ENCODE measurements at places on chromosomes 1 and 21.

DNA sequence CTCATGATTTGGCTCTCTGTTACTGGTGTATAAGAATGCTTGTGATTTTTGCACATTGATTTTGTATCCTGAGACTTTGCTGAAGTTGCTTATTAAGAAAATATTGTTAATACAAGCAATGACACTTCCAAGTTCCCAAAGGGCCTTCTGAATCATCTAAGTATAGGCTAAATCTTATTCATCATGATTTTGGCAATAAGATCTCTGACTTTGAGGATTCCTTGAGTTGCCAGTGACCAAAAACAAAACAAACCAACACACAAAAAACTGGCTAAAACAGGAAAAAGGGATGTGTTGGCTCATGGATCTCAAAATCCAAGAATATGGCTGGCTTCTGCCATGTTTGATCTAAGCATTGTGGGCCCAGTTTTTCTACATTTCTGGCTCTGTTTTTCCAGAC lies 163.4 kb downstream of the HHIPL2 start:
- no peak for DNase-seq

GRCh38 chr21:31135531-31136184 lies 97.4 kb upstream of the KRTAP19-8 start:
- no peak for DNase-seq

DNA sequence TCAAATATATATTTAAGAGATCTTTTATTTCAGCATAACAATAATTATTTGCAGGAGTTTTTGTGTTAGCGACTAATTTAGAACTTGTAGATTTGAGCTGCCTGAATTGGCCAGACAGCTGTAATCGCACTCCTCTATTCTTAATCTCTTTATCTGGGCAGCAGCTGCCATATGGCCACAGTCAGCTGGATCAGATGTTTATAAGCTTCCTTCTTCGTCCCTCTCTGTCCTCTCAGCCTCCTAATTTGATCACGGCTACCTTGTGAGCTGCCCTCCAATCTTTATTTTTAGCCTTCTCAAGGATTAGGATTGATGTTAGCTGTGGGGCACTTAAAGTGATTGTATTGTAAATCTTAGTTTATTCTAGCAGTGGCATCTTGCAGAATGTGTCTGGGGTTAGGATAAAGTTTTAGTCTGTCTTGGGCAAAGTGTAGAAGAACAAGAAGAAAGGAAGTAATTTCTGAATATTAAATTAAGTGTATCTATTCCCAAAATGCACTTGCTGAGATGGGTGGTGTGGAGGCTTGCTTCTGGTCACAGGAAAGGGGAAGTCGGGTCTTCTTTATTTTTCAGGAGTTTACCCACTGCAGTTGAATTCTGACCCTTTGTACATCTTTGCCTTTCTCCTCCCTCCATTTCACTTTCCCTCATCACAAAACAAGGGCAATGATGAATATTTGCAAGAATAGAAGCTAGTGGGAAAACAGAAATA lies 1.1 kb downstream of the ZBTB18 start:
- no peak for DNase-seq

DNA sequence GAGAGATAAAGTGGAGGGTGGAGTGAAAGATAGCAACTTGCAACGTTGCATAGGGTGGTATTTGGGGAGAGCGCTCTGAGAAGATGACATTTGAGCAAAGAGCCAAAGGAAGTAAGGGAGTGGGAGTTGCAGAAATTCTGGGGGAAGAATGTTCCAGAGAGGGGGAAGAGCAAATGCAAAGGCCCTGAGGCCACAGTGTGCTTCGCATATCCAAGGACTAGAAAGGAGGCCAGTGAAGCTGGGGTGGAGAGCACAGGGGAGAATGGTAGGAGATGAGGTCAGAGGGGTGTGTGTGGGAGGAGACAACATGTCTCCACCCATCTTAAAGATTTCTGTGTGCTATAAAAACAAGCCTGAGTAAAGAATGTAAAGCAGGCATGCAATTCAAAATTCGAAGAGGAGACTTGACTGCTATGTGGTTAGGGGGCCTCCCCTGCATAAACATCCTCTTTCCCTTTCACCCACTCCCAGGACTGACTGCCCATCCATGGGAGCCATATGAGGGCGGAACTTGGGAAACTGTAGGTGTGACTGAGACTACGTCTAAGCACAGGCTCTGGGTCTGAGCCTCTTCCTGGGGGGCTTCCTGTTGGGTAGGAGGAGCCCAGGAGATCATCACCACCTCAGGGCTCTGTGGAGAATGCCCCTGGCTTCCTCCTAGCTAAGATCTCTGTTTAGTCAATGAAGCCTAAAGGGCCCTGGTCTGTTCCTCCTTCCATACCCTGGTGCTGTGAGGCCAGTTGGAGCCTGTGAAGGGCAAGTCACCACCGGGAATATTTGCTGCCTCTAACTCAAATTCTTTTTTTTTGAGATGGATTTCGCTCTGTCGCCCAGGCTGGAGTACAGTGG lies 2.9 kb upstream of the CLIC4 start:
- no peak for DNase-seq

- no peak for DNase-seq
Measured at GRCh38 chr21:31777857-31778256, 45.9 kb upstream of the SCAF4 start.

DNA sequence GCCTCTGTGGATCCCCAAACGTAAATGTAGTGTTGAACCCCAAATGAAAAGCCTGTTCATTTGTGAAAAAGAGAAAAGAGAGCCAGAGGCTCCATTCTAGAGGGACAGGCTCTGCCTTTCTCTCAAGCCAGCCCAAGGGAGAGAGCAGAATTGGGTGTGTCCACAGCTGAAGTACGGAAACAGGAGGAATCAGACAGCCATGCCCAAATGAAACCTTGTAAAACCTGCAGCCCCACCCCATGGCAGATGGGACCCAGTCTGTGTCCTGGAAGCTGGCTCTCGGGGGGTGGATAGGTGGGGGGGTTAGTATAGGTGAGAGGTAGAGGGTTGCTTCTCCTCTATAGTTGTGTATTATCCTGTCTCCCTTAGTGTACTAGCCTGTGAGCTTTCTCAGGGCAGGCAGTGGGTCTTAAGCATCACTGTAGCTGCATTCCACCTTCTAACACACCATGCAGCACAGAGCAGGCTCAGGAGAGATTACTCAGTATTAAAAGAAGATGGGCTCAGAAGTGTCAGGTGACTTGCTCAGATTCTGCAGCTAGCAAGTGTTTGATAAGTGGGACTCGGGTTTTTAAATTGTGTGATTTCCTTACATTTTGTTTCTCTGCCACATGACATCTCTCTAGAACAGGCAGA lies 67.4 kb upstream of the SIPA1L2 start:
- DNase-seq: no peak

Measured in GM10248 (cell line).